Frontal cortex (tissue), 4 donors: ENCODE measurements at places on chromosomes 5 and 9.

DNA sequence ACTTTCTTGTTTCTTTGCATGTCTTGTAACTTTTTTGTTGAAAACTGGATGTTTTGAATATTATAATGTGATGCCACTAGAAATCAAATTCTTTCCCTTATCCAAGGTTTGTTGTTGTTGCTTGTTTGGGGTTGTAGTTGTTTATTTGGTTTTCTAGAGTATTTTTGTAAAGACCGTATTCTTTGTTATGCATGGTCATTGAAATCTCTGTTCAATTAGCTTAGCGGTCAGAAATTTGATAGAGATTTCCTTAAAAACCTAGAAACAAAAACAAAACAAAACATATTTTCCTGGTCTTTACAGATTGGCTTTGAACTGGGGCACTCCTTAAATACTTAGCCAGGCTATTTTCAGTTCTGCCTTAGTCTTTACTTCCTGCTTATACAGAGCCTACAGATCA, 21.9 kb downstream of the SOX30 start:
- no peak for DNase-seq

DNA sequence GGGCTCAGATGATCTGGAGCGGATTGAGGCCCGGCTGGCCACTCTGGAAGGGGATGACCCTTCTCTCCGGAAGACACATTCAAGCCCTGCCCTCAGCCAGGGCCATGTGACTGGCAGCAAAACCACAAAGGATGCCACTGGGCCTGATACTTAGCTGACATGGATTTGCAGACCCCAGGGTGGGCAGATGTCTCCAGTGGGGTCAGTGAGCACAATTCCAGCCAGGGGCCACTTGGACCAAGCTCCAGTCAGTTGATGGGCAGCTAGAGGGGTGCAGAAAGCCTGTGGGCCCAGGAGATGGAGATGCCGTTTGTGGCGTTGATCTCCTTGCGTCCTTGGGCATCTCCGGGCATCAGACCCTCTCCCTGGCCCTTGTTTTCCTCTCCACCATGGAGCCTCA, 46.7 kb downstream of the PSD2 start:
- DNase-seq: no peak

DNA sequence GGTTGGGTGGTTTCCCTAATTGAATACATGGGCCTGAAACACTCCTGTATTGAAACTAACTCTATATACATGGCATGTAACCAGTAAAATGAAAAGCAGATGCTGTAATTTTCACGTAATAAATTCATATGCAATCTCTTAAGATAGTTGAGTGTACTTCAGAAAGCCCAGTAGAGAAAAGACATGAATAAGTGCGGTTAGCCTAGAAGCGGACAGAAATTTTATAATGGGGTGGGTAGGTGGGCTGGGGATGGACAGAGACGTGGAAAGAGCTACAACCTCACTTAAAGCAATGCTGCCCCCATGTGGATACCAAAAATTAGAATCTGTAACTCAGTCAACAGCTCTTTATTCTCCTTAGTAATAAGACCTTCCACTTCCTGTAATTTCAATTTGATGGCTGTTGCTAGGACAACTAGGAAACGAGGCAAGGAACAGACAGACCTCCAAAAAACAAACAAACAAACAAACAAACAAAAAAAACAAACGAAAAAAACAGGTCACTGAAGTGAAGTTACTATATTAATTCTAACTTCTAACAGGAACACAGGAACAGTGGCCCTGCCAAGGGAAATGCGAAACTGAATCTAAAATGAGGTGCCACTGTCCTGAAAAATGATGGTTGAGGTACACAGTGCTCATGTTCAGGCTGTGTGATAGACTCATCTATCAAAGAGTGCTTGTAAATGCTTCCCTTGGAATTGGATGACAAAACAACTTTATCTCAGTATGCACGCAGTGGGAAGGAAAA, 103.4 kb upstream of the GNA14 start:
- no peak for DNase-seq

DNA sequence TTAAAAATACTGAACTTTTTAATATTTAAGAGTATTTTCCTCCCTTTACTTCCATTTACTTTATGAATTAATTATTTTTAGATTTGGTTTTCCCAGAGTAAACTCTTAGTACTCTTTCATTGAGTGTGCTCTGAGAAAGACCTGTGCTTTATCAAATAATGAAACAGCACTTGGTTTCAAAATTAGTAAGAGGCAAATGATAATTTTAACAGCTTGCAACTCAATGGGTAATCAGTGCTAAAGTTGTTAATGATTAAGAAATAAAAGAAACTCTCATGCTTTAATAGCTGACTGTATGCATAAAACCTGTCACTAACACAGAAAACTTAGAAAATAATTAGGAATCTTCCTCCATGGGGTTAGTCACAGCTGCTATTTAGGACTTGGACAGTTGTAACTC, 244.4 kb downstream of the RFX3 start:
- no peak for DNase-seq

- DNase-seq: no peak
Observed at GRCh38 chr9:109989296-109989695, 209.3 kb downstream of the PALM2AKAP2 start.

DNA sequence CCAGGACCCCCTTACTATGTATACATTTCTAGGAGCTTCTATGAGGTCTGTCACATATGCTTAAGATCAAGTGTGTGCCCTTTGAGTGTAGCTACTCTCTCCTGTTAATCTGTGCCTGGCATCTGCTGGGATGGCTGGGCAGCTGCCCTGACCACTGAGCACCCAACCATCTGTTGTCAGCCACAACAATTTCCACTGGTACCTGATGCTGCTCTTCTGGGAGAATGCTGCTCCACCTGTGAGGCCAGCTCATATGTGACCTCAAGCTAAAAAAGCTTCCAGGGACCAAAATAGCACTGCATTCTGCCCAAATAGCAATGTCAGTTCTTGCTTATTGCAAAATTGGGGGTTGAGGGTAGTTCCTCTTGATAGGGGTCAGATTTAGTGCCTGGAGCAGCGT, 595.6 kb downstream of the RAB3C start:
- no peak for DNase-seq

DNA sequence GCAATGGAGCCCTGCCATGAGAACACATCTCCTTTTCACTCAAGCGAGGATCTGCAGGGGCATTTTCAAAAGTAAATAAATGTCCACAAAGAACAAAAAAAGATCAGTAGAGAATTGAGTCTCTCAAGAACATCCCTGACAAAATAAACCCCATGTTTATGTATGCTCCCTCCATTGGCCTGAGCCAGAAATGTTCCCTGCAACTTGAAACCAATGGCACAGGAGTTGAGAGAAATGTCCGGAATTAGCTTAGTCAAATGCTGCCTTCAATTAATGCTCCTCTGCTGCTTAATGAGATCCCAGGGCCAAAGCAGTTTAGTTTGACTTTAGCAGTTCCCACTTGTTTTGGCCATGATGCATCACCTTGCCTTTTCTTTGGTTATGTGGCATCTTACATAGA, 238.3 kb downstream of the EBF1 start:
- DNase-seq: no peak

DNA sequence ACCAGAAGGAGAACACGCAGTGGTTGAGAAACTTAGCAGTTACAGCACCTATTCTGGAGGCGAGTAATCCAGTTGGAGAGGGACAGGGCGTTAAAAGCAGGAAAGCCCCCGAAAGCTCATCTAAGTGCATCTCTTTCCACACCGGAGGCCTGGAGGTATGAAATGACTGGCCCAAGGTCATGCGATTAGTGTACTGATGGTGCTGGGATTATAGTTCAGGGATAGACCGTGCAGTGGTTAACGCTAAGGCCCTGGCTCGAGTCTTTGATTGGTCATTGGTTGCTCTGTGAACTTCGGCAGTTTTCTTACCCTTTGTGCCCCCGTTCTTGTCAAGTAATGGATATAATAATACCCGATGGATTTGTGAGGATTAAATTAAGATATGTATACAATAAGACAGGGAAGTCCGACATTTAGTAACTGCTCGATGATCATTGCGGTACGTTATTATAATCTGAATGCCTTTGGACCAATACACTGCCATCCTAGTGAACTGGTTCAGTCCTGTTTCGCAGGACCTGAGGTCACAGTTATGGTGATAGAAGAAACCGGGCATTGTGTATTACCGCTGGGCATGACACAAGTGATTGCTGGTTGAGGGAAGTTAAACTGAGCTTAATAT, 960 bp downstream of the CANX start:
- DNase-seq: peak; percentile 28

DNA sequence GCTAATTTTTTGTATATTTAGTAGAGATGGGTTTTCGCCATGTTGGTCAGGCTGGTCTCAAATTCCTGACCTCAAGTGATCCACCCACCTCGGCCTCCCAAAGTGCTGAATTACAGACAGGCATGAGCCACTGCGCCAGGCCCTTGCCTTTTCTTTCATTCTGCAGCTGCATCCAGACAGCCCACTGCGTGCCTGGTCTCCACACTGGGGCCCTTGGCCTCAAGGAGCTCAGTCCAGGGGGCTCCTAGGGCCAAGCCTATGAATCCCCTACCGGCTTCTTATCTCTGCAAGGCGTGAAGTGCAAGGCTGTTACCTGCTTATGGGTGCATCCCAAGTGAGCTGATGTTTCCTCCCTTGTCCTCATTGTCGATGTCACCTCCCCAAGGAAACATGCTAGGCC, 78.8 kb downstream of the CSNK1A1 start:
- no peak for DNase-seq
